Pancreas (tissue), 10 donors: ENCODE measurements at places on chromosomes 4 and X.

DNA sequence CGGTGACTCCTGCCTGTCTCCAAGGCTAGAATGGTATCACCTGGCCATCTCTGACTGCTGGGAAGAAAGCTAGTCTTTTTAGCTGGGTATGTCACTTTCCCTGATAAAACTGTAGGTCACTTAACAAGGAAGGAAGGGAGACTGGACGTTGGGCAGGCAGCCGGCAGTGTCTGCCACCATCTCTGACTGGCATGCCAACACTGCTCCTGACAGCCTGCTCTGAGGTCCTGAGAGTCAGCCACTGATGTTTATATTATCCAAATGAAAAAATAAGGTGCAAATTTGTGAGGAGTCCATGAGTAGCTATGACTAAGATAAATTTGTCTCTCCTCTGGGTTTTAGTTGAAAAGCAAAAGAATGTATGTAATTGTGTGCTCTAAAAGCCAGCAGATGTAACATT lies 77.2 kb downstream of the SNX25 start:
- no peak for DNase-seq
- H3K27ac ChIP-seq, result no peak overlapping the region
- peaks cover 8% of the 10 kb centered on the region for H3K36me3 ChIP-seq
- H3K27me3 ChIP-seq, result no peaks in the 10 kb centered on the region
- no peak overlapping the region for H3K4me3 ChIP-seq

DNA sequence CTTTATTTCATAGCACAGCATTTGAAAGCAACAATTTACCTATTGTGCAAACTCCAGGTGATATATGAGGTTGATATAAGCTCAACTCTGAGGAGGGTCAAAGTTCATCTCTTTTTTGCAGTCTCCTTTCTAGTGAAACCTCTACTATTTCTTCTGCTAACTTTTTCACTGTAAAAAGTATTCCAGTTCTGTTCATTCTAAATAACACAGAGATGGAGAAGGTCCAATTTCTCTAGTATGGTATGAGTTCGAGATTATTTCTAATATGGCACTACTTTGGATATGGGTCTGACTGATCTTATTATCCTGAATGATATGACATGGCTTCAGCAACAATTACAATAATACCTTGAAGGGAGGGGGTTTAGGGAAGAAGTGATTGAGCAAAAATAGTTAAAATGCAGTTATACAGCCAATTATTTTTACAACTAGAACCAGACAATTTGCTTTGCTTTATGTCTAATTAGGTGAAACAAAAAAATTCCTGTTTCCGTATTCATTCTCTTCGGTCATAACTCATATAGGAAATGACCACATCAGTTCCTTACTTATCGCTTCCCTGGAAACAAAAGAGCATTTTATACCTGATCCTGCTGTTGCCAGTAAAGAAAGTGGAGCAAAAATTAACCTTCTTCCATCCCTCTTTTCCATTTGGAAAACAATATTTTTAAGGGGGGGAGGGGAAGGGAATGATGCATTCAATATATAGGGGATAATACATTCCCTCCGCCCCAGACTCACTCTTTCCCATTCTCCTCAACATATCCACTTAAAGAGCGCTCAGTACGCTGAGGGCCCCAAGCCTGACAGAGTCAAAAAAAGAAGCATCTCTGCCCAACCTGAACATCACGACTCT lies 1.0 kb downstream of the TBC1D9 start:
- no peak for DNase-seq
- no peaks in the 10 kb centered on the region for H3K27me3 ChIP-seq

- no peaks in the 10 kb centered on the region for H3K36me3 ChIP-seq
- H3K4me3 ChIP-seq, result no peak overlapping the region
- no peaks in the 10 kb centered on the region for H3K27me3 ChIP-seq
- no peak for DNase-seq
- H3K27ac ChIP-seq, result no peak overlapping the region
- H3K4me1 ChIP-seq, result no peaks in the 10 kb centered on the region
Measured at GRCh38 chrX:129655547-129656249, 942 bp upstream of the APLN start.

DNA sequence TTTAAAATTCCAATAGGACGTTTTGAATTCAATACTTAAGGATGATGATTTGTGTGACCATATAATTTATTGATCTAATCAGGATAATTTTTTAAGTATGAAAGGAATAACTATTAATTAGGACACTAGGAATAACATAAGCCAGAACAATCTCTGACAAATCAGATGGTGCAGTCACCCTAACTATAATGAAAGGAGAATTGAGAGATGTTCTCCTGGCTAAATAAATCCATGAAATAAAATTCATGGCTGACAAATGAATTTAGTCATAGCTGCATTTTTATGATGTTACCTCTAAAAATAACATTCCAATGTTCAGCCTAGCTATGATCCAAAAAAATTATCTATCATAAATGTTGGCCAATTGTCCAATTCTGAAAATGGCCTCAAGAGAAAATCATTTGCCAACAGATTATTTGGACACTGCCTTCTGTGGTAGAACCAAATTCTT lies 190.6 kb upstream of the NEIL3 start:
- H3K27me3 ChIP-seq, result no peaks in the 10 kb centered on the region
- no peak overlapping the region for H3K4me3 ChIP-seq
- no peaks in the 10 kb centered on the region for H3K4me1 ChIP-seq
- no peak overlapping the region for H3K27ac ChIP-seq

- H3K4me3 ChIP-seq, result no peak overlapping the region
- H3K27ac ChIP-seq, result no peak overlapping the region
- no peak for DNase-seq
- H3K36me3 ChIP-seq, result no peaks in the 10 kb centered on the region
- H3K27me3 ChIP-seq, result no peaks in the 10 kb centered on the region
Measured at GRCh38 chrX:76802708-76803107, 375.2 kb downstream of the MAGEE1 start.

DNA sequence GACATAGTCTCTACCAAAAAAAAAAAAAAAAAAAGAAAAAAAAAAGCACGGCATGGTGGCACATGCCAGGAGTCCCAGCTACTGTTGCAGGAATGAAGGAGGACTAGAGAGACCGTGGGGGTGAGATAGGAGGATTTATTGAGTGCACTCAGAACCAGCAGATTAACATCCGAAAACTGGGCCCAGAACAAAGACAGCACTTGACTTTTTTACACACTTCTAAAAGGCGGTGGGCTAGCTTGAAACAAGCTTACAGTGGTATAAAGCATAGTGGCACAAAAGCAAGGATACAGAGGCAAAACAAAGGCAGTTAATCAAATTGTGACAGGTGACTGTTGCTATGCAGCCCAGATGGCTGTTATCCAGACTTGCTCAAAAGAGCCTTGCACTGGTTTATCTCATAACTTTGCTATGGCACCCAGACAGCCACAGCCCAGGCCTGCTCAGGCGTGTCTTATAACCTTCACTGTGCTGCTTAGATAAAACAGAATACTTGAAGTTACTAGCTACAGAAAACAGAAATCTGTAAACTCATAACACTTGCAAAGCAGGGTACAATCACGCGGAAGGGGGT lies 9.9 kb upstream of the PI4K2B start:
- no peaks in the 10 kb centered on the region for H3K27me3 ChIP-seq
- H3K27ac ChIP-seq, result no peak overlapping the region
- H3K36me3 ChIP-seq, result no peaks in the 10 kb centered on the region
- H3K4me3 ChIP-seq, result no peak overlapping the region
- DNase-seq, result no peak
- H3K4me1 ChIP-seq, result no peaks in the 10 kb centered on the region

DNA sequence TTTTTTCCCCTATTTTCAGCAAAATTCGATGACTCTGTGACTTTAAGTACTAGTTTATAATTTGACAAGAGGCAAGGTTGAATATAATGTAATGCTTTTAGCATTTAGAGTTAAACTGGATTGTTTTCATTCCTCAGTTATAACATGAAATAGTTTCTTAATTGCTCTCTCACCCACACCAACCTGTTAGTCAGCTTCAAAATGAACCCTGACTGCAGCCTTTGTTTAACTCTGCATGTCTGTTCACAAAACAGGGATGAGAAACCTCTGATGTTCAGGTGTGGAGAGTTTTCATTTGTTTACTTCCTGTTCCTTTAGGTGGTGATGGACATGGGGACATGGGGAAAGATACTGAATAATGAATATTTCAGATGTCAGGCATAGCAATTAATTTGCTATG lies 49.9 kb upstream of the MND1 start:
- H3K4me3 ChIP-seq, result no peak overlapping the region
- H3K4me1 ChIP-seq, result no peaks in the 10 kb centered on the region
- H3K27me3 ChIP-seq, result no peaks in the 10 kb centered on the region

GRCh38 chr4:123398066-123398852 lies 1.7 kb downstream of the SPRY1 start:
- peak overlapping the region; percentile 58 for H3K4me3 ChIP-seq
- peak; percentile 75 for DNase-seq
- peak overlapping the region; percentile 97 for H3K27ac ChIP-seq
- H3K27me3 ChIP-seq, result no peaks in the 10 kb centered on the region

DNA sequence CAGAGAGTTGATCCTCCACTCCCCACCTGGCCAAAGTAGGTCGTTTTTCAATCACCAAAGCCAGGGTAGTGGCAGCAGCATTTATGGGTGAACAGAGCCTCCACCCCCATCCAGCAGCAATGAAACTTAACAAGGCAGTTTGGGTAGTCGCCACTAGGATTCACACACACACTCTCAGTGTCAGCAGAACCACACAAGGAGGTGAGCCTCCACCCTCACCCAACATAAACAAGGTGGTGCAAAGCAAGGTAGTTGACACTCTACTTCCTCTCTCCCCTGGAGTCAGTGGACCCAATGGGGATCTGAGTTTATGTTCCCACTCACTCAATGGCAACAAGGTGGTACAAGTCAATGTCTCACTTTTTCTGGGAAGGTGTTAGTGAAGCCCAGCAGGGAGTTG lies 50.4 kb upstream of the CCDC149 start:
- no peaks in the 10 kb centered on the region for H3K36me3 ChIP-seq
- H3K27me3 ChIP-seq, result no peaks in the 10 kb centered on the region
- H3K4me1 ChIP-seq, result no peaks in the 10 kb centered on the region

DNA sequence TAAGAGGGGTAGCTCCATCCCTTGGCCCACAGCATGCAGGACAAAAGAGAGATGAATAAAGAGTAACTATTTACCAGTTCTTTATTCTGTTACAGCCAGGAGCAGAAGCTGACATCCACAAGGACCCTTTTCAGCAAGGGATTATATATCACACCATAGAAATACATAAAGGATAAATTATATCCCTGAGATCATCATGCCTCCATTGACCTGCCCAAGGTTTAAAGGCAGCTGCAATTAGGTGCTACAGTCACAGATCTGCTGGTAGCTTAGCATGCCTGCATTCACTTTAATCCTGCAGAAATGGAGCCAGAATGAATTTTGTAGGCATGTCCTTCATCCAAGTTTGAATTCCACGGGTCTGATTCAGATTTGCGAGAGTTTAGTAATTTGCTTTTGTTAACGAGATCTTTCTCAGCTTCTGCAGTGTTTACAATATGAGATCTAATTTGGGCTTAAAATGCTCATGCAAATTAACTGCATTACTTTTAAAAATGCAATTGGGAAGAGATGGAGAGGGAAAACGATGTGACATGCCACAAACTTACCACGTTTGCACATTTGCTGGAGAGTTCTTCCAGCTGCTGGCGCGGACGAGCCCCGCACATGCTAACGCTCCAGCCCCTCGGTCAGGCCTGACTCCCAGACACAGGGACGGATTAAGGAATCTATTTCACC lies 327.0 kb upstream of the NOCT start:
- no peaks in the 10 kb centered on the region for H3K27me3 ChIP-seq
- no peaks in the 10 kb centered on the region for H3K36me3 ChIP-seq
- no peaks in the 10 kb centered on the region for H3K4me1 ChIP-seq

DNA sequence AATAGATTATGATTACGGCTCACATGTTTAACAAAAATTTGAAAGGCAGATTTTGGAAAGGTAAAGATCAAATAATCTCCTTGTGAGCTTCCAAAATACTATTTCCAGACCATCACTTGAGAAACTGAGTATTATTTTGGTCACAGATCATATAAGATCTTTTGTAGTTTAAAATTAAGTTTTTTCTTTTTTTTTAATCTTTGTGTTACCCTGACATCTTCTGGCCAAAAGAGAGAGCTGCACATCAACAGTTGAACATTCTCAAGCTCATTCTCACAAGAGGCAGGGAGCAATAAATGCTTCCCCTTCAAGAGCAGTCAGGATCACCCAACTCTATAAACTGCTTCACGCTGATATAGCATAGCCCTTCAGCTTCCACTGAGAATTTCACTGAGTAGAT lies 15.9 kb downstream of the TMEM192 start:
- H3K4me3 ChIP-seq, result no peak overlapping the region
- H3K36me3 ChIP-seq, result peaks cover 11% of the 10 kb centered on the region
- DNase-seq, result no peak
- H3K27me3 ChIP-seq, result no peaks in the 10 kb centered on the region
- no peaks in the 10 kb centered on the region for H3K4me1 ChIP-seq

- H3K36me3 ChIP-seq, result no peaks in the 10 kb centered on the region
- no peak for DNase-seq
- H3K4me3 ChIP-seq, result no peak overlapping the region
- H3K27ac ChIP-seq, result no peak overlapping the region
- no peaks in the 10 kb centered on the region for H3K4me1 ChIP-seq
Measured at GRCh38 chrX:53817548-53817947, 131.0 kb upstream of the HUWE1 start.

DNA sequence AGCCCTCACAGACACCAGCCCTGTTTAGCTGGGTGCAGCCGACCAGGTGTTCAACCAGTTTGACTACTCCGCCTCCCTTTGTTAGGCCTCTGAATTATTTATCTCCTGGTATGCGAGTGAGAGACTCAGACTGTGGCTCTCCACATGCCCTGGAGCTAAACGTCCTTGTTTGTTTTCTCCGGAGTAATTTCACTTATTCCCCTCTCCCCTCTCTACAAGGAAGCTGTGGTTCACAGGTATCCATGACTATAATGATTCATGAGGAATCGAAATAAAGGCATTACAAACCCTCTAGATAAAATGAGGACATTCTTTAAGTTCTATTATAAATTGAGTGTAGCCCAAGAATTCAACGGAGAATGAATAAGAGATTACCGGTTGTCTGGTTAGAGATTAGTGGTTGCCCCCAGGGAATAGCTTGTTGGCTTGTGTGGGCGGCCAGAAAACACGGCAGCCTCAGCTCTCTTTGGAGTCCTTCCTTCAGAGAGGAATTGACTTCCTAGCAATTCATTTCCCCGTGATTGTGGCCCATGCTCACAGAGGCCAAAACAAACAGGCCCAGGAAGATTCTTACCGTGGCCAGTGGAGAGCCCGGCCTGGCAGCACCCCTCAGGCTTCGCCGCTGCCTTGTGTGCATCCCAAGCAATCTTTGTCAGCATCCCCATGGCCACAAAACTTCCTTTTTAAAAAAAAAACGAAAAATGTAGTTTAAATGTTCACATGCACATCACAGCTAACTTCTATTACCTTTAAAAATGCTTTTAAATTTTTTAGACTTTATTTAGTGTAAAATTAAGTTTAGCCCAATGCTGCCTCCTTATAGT lies 60.2 kb upstream of the CBR4 start:
- no peak for DNase-seq
- no peaks in the 10 kb centered on the region for H3K36me3 ChIP-seq
- H3K4me3 ChIP-seq, result no peak overlapping the region
- H3K27ac ChIP-seq, result peak overlapping the region; percentile 82
- peaks cover 14% of the 10 kb centered on the region for H3K4me1 ChIP-seq
- no peaks in the 10 kb centered on the region for H3K27me3 ChIP-seq

GRCh38 chr4:47694322-47694721 lies 143.5 kb downstream of the CORIN start:
- H3K27ac ChIP-seq, result no peak overlapping the region
- no peak overlapping the region for H3K4me3 ChIP-seq
- no peak for DNase-seq
- no peaks in the 10 kb centered on the region for H3K27me3 ChIP-seq
- H3K36me3 ChIP-seq, result no peaks in the 10 kb centered on the region
